Central memory CD4-positive, alpha-beta T cell (primary cell): ENCODE measurements at places on chromosomes 13 and 19.

DNA sequence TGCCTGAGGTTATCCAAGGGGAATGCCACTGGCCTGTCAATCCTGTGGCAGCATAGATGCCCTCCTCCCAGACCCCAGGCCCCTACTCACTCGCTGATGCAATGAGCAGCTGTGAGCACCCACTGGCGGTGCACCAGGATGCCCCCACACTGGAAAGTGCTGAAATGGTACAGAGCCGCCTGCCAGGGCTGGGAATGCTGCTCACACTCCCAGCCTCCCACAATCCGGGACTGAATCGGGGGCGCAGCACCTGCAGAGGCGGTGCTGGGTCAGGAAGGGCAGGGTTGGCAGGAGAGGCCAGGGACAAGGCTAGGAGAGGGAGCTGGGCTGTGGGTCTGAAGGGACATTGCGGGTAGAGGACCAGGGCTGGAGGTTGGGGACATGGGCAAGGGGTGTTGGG lies 2.0 kb downstream of the KLK1 start:
- DNase-seq = no peak

DNA sequence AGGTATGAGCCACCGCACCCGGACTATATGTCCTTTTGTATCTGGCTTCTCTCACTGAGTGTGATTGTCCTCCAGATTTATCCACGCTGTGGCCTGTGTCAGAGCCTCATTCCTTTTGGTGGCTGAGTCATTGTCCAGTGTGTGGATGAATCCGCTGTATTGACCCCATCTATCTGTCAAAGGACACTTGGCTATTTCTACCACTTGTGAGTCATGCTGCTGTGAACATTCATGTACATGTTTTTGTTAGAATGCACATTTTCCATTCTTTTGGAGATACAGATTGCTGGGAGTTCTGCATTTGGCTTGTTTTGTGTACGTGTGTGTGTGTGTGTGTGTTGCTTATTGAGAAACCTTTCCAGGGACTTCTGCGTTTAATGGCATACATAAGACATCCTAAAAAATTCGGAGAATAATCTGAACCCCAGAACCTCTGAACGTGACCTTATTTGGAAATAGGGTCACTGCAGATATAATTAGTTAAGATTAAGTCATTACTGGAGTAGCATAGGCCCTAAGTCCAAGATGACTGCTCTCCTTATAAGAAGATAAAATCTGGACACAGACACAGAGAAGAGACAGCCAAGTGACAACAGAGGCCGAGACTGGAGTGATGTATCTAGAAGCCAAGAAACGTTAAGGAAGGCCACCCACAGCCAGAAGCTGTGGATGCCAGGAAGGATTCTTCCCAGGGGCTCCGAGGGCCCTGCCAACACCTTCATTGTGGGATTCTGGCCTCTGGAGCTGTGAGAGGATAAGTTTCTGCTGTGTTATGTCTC lies 4.9 kb upstream of the GIPC3 start:
- DNase-seq = no peak

- no peak for DNase-seq
Observed at GRCh38 chr19:2488942-2489731, 13.2 kb downstream of the GADD45B start.

DNA sequence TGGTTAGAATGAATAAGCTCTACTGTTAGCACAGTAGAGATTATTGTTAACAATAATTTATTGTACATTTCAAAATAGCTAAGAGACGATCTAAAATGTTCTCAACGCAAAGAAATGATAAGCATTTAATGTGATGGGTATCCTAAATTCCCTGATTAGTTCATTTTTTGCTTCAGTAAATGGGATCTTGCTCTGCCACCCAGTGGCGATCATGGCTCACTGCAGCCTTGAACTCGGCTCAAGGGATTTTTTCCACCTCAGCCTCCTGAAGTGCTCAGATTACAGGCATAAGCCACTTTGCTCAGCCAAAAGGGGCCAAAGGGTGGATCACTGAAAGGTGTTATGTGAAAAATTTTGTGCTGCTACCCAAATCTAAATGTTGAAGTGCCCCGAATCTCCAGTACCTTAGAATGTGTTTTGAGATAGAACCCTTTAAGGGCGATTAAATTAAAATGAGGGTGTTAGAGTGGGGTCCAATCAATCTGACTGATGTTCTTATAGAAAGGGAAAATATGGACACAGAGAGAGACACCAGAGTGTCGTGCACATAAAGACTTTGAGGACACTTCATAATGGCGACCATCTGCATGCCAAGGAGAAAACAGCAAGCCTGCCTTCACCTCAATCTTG lies 31.5 kb upstream of the ZNF766 start:
- DNase-seq = peak; percentile 44

DNA sequence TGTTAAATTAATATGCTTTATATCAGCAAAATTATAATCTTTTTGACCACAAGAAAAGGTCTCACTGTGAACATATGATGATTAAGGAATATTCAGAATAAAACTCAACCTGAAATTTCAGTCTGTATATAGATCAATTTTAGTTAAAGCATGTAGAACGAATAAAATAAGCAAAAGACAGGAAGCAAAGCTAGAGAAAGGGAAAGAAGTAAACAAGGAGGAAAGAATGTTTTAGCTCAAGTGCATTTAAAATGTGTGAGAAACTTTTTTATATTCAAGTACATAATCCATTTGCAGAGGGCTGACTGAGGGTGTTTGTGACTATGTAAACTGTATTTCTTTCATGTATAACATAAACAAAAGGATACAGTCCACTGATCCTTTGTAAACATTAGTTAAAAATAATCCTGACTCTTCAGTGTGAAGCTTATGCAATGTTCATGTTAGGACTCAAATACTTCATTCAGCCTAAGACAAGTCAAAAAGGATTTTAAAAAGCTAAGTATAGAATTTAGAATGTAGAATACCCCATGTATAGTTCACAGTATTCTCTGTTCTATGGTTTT lies 472.1 kb downstream of the DIAPH3 start:
- DNase-seq = no peak
